ENCODE measurements at places on chromosomes 7 and 10.

- DNase-seq: no peak
Observed at GRCh38 chr7:22864301-22864700, 41.7 kb upstream of the TOMM7 start.

DNA sequence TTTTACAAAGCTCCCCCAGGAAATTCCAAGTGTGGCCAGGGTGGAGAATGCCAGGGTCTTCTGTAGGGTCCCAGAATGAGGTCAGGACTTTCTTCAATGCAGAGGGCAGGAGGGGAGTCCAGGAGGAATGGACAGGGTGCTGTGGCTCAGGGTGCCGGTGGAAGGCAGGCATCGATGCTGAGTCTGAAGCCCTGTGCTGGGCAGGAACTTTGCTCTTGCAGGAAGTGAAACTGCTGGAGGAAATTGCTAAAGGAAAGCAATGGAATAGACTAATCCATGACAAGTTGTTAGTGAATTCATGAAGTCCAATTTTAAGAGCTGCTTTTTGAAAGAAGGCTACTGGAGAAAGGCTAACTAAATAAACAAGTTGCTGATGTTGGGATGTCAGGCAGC is 14.8 kb downstream of the PTPRE start:
- DNase-seq: no peak

GRCh38 chr10:124539935-124540641 is 78.5 kb downstream of the LHPP start:
- peak; percentile 81 for DNase-seq

DNA sequence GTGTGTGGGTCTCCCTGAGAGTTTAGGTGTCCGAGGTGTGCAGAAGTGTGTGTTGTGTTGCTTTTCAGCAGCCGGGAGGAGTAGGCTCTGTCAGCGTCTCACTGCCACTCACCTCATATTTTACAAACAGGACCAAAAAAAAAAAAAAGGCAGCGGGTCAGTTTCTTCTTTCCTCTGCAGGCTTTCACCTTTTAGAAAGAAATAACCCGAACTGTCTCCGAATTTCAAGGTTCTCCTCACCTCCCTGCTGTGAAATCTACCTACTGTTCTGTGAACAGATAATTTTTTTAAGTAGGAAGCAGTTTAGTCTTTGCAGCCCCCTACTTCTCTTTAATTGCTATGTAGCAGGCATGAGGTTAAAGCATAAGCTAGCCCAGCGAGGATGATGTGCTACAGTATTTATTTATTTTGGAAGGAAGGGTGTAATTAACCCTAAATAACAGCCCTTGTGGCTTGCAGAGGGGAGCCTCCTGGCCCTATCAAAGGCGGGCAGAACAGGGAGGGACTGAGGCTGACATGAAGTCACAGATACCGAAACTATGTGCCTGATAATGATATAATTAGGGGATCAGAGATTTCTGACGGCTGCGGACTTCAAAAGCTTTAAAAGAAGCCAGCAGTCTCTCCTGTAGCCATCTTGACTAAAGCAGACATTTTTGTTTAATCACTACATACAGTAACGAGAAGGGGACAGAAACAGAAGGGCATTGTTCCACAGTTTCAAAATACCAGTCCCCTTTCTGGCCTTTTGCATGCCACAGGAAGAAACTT is 1.6 kb downstream of the BAMBI start:
- no peak for DNase-seq

DNA sequence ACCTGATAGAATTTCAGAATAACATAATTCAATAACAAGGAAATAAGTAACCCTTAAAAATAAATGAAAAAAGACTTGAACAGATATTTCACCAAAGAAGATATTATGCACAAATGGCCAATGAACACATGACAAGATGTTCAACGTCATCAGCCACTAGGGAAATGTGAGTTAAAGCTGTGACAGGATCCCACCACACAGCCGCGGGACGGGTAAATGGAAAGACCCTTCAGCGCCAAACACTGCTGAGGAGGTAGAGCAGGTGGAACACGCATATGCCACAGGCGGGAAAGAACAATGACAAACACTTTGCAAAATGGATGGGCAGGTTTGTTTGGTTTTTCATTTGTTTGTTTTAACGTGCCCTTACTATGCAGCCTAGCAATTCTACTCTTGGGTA is 86.1 kb upstream of the RNF32 start:
- no peak for DNase-seq

- peak; percentile 52 for DNase-seq
Observed at GRCh38 chr7:5597772-5598171, 174.1 kb upstream of the TNRC18 start.

DNA sequence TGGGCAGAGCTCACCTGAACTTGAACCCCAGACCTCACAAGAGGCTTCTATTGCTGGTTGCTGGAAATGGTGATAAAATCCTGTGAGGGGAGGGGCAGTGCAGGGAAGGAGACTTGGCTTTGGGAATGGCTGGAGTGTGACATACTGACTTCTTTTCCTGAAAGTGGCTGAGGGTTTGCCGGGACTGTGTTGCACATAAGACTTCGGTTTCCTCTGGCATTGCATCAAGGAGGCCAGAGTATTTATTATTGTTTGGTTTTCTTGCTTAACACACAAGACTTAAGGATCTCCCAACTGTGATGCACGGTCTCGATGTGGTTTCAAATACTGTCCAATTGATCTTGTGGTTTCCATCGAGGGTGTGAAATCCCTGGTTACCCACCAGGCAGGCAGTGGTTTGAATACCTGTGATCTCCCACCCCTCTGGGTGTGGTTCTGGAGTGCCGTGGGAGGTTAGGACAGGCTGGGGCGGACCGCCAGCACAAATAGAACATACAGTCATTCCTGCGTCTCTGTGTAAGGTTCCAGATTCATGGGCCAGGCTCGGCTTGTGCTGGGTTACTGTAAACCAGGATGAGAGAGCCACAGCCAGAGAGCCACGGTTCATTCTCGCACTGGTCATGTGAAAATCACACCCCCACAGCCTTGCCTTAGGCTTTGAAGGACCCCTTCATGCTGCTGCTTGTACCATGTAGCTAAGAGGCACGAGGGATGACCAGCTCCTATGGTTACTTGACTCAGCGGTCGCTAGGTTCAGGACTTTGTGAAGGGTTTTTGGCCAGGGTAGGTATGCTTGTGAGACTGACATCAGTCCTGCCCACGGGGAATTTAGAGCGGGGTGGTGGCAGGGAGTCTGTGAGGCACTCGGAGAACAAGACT is 39.2 kb downstream of the WBP1L start:
- DNase-seq: peak; percentile 61

- peak; percentile 14 for DNase-seq
Observed at GRCh38 chr10:74500816-74501215, 325.6 kb upstream of the KAT6B start.

DNA sequence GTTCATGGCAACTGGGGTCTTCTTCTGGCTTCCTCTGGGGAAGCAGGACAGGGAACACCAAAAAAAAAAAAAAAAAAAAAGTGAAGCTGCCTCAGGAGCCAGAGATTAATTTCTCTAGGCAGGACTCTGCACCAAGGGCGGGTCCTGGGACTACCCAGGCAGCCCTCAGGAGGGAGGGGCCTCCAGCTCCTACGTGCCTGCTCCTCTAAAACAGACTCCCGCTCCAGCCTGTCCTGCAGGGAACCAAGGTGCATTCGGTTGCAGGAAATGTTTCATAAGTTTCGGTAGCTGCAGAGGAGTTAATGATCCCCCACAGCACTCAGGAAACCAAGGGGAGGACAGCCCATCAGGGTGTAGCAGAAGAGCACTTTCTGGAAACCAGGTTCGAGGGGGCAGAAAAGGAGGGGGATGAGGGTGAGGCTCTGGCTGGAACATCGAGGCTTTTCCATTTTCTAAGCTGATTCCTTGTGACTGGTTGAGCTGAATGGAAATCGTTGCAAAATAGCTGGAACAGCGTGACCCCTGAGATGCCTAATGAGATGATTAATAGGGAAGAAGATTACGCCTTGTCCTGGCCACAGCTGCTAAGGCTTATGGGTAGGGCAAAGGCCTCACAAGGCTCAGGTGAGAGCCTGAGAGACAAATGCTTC is 84.2 kb downstream of the STRA8 start:
- DNase-seq: no peak
